ENCODE measurements at places on chromosomes 3 and 15.

DNA sequence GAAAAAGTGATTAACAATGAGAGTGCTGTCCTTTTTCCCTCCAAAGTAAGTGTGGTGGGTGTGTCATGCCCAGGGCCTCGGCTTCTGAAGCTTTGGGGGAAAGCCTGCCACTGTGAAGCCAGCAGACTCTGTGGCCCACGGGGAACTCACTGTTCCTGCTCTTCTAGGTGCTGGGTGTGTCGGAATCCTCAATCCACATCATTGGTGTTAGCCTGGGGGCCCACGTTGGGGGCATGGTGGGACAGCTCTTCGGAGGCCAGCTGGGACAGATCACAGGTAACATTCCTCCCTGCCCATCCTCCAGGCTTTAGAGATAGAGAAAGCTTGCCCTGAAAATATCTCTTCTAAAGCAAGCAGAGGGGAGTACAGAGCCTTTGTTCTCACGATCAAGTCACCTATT is 11.6 kb downstream of the PLA1A start:
- no peak for DNase-seq

- DNase-seq = no peak
These were observed 514.8 kb downstream of the MAGI1 start for GRCh38 chr3:65523878-65524277.

DNA sequence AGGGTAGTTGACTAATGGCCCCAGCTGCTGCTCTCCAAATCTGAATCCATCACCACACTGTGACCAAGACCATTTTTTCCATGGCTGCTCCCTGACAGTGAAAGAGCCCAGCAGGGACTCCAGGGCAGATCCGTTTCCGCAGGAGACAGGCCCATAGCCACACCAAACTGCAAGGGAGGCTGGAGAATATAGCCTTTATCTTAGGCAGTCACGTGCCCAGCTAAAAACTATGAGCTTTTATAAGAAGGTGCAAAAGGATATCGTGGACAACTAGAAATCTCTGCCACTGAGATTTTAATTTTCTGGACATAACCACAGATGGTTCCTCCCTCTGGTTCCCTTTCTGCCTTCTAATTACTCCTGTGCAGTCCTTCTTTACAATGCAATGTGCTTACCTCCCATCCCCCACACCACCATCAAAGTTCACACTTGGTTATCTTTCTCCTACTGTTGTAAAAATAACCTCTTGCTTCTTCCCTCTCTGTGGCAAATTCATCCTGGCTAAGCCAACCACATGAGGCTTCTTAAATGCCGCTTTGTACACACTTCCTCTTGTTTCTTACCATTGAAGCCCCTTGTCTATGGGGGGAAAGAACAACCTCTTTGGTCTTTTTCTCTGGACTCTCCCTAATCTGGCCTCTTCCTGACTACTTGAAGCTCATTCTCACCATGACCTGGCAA is 233.7 kb downstream of the SHQ1 start:
- no peak for DNase-seq

- DNase-seq = no peak
These were observed 1.4 kb downstream of the AHSG start for GRCh38 chr3:186614266-186614596.

GRCh38 chr3:99634881-99635280 is 3.5 kb upstream of the COL8A1 start:
- no peak for DNase-seq

DNA sequence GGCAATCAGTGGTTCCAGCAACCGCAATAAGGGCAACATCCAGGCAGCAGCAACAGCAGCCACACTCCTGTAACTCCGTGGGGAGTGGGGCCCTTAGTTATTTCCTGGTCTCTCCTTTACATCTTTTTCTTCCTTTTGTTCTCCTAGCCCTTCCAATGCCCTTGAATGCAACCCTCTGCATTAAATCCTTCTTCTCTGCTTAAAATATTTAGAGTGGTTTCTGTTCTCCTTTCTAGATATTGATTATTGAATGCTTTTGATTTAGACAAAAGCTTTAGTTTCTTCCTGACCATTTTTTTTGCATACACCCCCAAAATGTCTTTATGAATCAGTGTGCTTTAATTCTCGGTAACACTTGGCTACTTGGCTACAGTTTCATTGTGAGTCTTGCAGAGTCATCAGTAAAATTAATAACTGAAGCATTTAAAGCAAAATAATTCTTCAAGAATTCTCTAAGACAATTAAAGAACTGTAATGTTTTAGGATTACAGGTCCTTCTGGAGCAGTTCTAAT is 586.1 kb downstream of the MECOM start:
- DNase-seq = no peak

DNA sequence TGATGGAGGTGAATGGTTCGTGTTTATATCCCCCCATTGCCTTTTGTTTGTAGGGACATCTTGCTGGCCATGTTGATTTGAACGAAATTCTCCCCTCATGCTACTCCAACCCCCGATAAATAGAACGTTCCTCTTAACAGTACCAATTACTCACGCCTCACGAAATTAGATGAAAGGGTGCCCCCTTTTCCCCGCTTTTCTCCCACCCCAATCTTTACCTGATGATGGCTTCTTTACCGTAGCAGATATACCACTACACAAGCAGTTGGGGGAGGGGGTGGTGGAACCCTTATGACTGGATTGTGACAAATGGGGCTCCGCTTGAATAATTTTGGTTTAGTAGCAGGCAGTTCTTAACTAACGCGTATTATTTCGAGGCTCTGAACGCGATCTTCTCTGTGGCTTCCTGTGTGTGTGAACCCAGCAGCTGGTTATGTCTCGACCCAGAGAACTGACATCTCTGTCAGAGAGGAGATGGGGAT is 1.1 kb downstream of the PIAS1 start:
- peak; percentile 61 for DNase-seq

GRCh38 chr3:124600765-124601164 is 129.5 kb upstream of the UMPS start:
- peak; percentile 42 for DNase-seq

- no peak for DNase-seq
These were observed 260.7 kb downstream of the OPA1 start for GRCh38 chr3:193853511-193854219.

GRCh38 chr3:49720855-49721595 is 1.5 kb upstream of the AMIGO3 start:
- DNase-seq = no peak

DNA sequence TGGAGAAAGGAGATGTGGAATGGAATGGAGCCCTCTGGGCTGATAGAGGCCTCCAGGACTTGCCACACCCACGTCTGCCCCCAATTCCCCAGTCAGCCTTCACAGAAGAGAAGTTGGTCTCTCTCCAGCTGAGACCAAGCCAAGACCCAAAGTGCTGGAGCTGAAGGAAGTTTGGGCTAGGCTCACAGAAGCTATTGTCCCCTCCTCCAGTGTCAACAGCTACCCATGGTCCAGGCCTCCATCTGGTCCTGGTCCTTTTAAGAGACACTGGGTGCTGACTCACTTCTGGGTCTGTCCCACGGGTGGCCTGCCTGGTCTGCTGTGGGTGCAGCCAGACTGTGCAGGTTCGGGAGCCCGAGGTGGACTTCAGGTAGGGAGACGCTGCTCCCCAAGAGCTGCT is 179.8 kb downstream of the APBA2 start:
- no peak for DNase-seq

- DNase-seq = no peak
These were observed 385.3 kb downstream of the TBC1D5 start for GRCh38 chr3:17357035-17357710.

- no peak for DNase-seq
These were observed 30.5 kb downstream of the RFTN1 start for GRCh38 chr3:16482770-16483531.

DNA sequence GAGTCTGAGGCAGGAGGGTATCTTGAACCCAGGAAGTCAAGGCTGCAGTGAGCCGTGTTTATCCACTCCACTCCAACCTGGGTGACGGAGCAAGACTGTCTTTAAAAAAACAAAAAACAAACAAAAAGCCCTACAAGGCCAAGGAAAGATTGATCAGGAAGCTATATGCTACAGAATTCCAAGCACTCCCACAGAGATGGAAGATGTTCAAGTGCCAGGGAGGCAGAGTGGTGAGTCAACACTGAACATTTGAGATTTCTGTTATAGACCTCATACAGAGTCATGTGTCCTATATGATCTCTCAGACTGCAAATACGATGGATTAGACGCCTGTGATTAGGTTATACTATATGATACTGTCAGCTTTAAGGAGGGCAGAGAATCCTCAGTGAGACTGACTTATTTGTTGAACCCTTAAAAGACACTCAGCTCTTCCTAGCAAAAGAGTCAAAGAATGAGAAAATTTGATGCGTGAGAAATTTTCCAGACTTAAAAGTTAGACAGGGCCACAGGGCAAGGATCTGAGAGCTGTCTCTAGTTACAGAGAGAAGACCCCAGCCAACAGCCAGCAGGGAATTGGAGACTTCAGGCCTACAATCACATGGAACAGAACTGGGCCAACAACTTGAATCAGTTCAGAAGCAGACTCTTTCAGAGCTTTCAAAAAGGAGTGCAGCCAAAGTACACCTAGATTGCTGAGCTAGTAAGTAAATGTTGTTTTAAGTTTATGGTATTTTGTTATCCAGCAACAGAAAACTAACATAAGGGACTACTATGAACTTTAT is 107.6 kb downstream of the PIK3CB start:
- peak; percentile 54 for DNase-seq

DNA sequence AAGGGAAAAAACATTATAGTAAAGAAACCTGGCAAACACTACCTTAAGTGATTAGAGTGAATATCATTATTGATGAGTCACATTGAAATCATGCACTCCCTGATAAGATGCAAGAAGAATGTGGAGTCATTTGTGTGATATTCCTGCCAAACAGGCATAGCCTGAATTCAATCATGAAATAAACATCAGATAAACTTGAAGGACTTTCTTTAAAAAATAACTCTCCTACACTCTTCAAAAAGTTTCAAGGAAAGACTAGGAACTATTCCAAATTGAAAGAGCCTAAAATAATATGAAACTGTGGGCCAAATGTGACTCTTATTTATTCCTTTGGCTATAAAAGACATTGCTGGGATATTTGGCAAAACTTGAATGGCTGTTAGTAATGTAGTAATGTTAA is 625.7 kb upstream of the LMCD1 start:
- DNase-seq = no peak

- no peak for DNase-seq
These were observed 64.7 kb downstream of the ATP2B2 start for GRCh38 chr3:10440684-10441083.

DNA sequence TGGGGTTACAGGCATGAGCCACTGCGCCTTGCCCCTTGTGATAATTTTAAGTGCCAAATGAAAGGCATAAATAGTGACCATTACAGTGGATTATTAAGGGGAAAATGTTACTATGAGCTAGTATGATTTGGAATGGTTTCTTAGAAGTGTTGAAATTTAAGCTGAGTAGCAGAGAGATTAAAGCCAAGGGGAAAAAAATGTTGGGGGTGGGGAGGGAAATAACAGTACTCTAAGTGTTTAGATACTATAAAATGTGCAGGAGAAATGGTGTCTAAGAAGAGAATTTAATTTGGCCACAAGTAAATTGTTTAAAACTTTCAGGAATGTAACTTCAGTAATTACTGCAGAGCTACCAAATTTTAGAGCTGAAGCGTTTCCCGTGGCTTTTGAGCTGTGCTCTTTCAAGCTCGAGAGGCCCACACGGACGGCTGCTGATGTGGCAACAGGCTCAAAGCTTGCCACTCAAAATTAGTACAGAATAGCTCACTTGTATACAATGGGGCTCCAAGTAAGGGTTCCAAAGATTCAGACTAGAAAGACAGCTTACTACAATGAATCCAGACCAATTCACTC is 23.9 kb upstream of the SLC12A8 start:
- no peak for DNase-seq

GRCh38 chr3:134409041-134409440 is 34.8 kb upstream of the AMOTL2 start:
- no peak for DNase-seq

DNA sequence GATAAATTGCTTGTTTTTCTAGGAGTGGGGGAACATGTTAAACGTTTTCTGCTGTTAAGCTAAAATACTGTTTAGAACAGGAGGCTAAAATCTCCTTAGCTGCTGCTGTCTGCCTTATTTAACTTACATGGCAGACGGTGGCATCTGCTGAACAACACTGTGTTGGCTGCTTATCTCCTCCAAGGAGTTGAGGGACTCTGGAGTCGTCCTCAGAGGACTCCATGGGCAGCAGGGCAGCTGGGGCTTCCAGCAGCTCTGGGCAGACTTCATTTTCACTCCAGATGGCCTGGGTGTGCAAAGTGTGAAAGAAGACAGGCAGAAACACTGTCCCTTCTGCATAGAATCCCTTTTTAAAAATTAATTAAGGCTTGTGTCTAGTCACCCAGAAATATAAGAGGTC is 52.9 kb upstream of the NUDT16 start:
- no peak for DNase-seq

GRCh38 chr3:50196253-50196801 is 4.9 kb downstream of the GNAT1 start:
- no peak for DNase-seq

- DNase-seq = peak; percentile 96
These were observed 53.8 kb downstream of the MGLL start for GRCh38 chr3:127768346-127769008.

GRCh38 chr15:99467853-99468464 is 97.8 kb upstream of the MEF2A start:
- DNase-seq = peak; percentile 61

DNA sequence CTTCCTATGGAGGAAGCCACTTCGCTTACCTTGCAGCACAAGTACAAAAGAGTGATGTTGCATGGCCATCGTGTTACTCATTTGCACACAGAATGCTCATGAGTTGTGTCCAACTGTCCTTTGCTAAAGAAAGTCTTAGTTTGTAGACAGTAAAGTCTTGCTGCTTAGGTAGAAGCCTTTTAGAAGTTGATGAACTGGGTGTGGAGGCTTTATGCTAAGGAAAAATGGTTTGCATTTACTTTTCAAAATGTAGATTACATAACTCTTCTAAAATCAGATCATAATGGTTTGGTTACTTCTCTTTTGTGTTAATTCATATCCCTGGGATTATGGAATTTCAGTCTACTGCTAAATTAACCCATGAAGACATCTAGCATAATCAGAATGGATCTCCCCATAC is 84.5 kb upstream of the FLNB start:
- no peak for DNase-seq

- DNase-seq = no peak
These were observed 110.6 kb upstream of the ARPP21 start for GRCh38 chr3:35528728-35529127.

GRCh38 chr3:144775551-144775950 is 803.9 kb downstream of the DIPK2A start:
- DNase-seq = no peak

GRCh38 chr3:59386165-59386564 is 336.3 kb upstream of the CFAP20DC start:
- no peak for DNase-seq
